Suppressor macrophage (primary cell): ENCODE measurements at places on chromosomes 16 and 17.

DNA sequence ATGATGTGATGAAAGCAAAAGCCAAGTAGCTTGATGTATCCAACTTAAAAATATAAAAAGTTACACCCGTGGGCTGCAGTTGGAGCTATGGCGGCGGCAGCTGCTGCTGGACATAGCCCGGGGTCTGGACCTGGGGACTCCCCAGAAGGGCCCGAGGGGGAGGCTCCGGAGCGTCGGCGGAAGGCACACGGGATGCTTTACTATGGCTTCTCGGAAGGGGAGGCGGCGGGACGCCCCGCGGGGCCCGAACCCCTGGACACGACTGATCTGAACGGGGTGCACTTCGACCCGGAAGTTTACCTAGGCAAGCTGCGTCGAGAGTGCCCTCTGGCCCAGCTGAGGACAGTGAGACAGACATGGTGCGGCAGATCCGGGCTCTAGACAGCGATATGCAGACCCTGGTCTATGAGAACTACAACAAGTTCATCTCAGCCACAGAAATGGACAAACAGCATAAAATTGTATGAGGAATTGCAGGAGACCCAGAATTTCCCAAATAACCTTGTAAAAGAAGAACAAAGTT lies 109.5 kb upstream of the EEF2KMT start:
- DNase-seq = no peak

DNA sequence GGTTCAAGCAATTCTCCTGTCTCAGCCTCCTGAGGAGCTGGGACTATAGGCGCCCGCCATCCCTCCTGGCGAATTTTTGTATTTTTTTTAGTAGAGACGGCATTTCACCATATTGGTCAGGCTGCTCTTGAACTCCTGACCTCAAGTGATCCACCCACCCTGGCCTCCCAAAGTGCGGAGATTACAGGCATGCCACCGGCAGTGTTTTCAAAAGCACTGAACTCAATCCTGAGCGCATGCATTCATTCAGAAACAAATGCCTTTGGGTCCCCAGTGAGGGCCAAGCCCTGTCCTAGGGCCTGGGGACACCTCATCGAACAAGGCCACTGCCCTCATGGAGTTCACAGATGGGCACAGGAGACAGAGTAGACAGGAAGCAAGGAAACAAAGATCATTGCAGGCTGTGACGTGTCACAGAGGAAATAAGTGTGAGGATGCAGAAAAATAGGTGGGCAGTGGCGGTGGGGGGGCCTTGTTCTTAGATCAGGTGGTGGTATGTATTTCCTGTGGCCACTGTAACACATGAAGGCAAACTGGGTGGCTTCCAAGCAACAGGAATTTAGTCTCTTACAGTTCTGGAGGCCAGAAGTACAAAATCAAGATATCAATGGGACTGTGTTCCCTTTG lies 12.5 kb downstream of the TMEM114 start:
- DNase-seq = no peak

- DNase-seq = peak; percentile 64
These were observed 11.4 kb downstream of the CTNS start for GRCh38 chr17:3647769-3648555.

GRCh38 chr17:69470702-69471101 lies 56.2 kb downstream of the MAP2K6 start:
- DNase-seq = no peak

- DNase-seq = no peak
These were observed 226.1 kb upstream of the TOX3 start for GRCh38 chr16:52773026-52773425.

- DNase-seq = peak; percentile 92
These were observed 5.2 kb downstream of the ASGR1 start for GRCh38 chr17:7173687-7174602.

- peak; percentile 78 for DNase-seq
These were observed 27.4 kb downstream of the EMP2 start for GRCh38 chr16:10552998-10553491.

- peak; percentile 69 for DNase-seq
These were observed 258.4 kb upstream of the SDK2 start for GRCh38 chr17:73902416-73903181.

- no peak for DNase-seq
These were observed 13.5 kb upstream of the DHRS13 start for GRCh38 chr17:28916302-28916934.

DNA sequence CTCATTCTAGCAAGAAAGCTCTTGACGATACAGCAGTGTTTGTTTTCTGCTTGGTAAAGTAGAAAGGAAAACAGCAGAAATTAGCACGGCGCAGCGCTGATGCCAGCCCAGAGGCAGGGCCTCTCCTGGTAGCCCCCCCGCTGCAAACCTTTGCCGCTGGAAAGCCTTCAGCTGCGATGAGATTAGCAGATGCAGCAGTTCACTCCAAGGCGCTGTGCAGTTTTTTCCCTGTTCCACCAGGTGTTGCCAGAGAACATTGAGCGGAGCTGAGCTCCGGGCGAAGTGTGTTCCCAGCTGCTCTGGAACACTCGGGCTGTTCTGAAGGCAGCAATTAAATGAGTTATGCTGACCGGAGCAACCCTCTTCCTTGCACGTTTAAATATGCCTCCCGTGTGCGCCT lies 72.5 kb downstream of the RBFOX1 start:
- DNase-seq = no peak

GRCh38 chr17:68238164-68238870 lies 9.5 kb upstream of the AMZ2 start:
- DNase-seq = peak; percentile 40

DNA sequence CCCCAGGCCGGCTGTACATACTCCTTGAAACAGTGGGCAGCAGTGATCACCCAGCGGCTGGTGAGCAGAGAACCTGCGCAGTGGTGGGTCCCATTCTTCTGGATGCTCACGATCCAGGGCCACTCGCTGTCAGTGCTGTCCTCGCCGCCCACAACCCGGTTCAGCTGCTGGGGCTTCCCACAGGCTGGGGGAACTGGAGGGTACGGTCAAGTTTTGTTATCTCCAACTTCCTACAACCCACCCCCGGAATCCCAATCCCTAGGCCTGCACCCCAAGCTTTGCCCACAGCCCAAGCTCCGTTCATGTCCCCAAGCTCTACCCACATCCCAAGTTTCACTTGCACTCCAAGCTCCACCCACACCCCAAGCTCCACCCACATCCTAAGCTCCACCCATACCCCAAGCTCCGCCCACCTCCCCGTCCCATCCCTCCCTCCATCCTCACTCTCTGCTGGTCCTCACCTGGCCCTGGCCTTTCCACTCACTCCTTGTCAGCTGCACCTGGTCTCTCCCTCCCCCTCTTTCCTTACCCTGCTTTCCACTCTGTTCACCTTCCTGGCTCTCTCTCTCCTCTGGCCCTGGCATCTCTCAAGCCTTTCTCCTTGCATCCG lies 1.8 kb downstream of the PRSS22 start:
- DNase-seq = peak; percentile 34

- no peak for DNase-seq
These were observed 43.4 kb downstream of the MEOX1 start for GRCh38 chr17:43618276-43618675.

DNA sequence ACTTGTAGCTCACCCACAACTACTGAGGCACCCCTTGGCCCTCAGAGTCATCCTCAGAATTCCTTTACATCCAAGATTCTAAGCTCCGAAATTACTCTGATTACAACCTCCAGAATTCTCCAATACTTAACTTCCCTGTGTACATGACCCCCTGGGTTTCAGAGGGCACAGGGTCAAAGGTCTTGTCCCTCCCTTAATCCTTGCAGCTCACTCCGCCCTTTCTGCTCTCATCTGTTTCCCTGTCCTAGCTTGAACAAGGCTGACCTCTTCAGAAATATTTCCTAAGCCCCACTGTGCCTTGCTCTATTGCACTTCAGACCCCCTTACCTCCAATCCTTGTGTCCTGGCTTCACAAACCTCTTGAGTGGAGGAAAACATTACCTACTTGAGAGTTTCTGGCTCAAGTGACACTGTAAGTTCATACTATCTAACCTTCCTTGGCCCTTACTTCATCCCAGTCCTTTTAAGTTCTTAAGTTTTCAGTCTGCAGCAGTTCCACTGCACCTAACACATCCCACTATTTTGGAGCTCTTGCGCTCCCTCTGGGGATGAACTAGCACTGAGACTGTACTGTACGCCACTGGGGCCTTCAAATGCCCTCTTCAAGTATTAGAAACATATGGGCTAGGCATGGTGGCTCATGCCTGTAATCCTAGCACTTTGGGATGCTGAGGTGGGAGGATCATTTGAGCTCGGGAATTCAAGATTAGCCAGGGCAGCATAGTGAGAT lies 6.2 kb downstream of the N4BP1 start:
- no peak for DNase-seq

DNA sequence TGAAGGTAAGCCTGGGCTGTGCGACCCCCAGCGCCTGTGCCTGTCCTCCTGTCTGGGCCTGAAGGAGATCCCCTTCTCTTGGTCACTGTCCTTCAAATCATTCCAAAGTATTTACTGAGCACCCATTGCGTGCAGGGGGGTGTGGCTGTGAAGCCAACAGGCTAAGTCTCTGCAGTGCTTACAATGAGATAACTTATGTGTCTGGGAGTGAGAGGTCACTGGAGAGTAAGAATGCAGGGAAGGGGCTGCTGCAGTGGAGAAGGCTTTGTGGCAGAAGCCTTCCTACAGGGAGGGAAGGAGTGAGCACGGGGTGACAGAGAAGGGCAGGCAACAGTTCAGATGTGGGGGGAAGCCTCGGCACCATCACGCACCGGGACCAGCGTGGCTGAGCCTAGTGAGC lies 11.2 kb upstream of the SMIM5 start:
- no peak for DNase-seq

DNA sequence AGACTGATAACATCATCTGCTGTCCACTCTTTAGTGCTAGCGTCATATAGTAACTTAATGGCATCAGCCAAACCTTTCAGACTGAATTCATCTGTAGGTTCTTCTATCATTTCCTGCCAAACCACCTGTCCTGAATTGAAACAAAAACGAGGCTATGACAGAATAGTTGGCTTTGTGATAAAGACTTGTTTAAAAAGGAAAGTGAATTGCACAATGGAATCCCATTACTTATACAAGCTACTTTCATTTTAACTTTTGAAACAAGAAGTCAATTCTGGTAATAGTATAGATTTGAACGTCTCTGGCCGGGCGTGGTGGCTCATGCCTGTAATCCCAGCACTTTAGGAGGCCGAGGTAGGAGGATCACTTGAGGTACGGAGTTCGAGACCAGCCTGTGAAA lies 18.2 kb downstream of the LASP1NB start:
- DNase-seq = no peak

- DNase-seq = no peak
These were observed 884 bp upstream of the JPT1 start for GRCh38 chr17:75155191-75155601.

DNA sequence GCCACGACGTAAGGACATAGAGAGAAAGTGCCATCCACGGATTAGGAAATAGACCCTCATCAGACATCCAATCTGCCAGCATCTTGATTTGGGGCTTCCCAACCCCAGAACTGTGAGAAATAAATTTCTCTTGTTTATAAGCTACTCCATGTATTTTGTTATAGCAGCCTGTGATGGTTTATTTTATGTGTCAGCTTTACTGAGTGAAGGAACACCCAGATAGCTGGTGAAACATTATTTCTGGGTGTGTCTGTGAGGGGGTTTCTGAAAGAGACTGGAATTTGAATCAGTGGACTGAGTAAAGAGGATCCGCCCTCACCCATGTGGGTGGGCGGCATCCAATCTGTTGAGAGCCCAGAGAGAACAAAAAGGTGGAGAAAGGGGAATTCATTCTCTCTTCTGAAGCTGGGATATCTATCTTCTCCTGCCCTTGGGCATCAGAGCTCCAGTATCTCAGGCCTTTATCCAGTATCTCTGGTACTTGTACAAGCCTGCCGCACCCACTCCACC lies 131.5 kb upstream of the ANKFN1 start:
- no peak for DNase-seq

- DNase-seq = no peak
These were observed 2.3 kb downstream of the E2F4 start for GRCh38 chr16:67194260-67194659.

DNA sequence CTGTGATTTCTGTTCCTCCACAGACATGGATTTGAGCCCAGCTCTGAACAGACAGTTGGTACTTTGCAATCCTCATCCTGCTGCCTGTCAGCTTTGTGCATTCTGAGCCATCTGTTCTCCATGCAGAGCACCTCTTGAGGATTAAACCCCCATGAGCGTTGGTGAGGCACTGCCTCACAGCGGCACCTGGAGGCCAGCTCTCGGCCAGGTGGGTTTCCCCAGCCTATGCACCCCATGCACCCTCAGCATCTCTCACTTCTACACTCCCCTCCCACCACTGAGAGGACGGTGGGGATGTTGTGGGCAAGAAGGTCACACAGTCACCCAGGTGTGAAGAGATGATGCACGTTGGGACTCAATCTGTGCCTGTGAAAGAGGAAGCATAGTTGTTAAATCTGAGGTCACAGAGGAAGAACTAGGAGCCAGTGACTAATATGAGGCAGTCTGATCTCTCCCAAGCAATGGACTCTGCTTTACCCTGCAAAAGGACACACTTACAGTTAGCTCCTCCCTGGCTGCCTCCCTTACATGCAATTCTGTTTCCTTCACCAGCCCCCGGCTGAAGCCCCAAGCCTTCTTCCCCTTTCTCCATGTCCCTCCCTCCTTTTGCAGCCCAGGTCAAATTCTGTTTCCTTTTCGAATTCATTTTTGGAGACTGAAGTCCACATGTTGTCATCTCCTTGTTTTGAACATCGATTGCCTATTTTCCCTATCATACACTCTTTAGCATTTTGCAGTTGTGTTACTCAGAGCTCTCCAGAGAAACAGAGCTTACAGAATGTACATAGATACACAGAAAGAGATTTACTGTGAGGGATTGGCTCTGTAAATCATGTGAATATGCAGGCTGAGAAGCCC lies 58.5 kb downstream of the HS3ST3B1 start:
- peak; percentile 84 for DNase-seq

- DNase-seq = no peak
These were observed at the start of gene VWA3A for GRCh38 chr16:22092143-22092933. TSS of gene VWA3A (plus strand) at chr16:22092541. CDS start at chr16:22092638, 97 bp downstream.

DNA sequence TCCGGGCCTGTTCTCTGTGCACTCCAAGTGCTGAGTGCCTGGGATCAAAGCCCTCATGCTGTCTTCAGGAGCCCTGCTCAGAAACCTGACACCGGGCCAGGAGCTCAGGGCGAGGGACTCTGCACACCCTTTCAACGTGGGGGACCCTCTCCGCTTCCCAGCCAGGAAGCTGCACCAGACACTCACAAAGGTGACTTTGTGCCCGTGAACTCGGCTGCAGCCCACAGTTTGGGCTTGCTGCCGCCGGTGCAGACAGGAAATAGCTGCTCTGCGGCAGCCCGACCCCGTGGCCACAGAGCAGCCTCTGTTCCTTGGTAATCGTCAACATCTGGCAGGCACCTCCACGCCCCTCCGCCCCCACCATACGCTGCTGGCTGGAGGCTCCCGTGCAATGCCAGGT lies 93.4 kb upstream of the METRNL start:
- DNase-seq = no peak

GRCh38 chr17:48510761-48511604 lies 19.8 kb downstream of the HOXB1 start:
- no peak for DNase-seq

DNA sequence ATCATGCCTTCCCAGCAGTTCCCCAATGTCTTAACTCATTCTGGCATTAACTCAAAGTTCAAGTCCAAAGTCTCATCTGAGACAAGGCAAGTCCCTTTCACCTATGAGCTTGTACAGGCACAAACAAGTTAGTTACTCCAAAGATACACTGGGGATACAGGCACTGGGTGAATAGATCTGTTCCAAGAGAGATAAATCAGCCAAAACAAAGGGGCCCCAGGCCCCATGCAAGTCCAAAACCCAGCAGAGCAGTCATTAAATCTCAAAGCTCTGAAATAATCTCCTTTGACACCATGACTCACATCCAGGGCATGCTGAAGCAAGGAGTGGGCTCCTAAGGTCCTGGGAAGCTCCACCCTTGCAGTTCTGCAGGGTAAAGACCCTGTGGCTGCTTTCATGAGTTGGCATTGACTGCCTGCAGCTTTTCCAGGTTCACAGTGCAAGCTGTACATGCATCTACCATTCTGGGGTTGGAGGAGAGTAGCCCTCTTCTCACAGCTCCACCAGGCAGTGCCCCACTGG lies 332.2 kb upstream of the KIF2B start:
- no peak for DNase-seq
